ENCODE measurements at places on chromosomes 7 and 10. TPM values are rescaled to one million over a fixed set of nuclear protein-coding genes. Genes with fewer than 3 reads are reported as not detected.

- peaks cover 15% of the 10 kb centered on the region for H3K27me3 ChIP-seq
- no peak for DNase-seq
- no peak overlapping the region for H3K27ac ChIP-seq
- no peaks in the 10 kb centered on the region for H3K36me3 ChIP-seq
Observed at GRCh38 chr7:130700760-130701159, 14.4 kb upstream of the TSGA13 start.

- no peaks in the 10 kb centered on the region for H3K27me3 ChIP-seq
- H3K27ac ChIP-seq, result peak overlapping the region; percentile 94
- no peak for DNase-seq
- H3K4me3 ChIP-seq, result peak overlapping the region; percentile 54
- no peaks in the 10 kb centered on the region for H3K36me3 ChIP-seq
Observed at GRCh38 chr10:110803239-110803749, 68.4 kb upstream of the PDCD4 start.

- no peak overlapping the region for H3K27ac ChIP-seq
- no peaks in the 10 kb centered on the region for H3K4me1 ChIP-seq
- no peak for DNase-seq
- no peaks in the 10 kb centered on the region for H3K36me3 ChIP-seq
- no peak overlapping the region for H3K4me3 ChIP-seq
Observed at GRCh38 chr7:84948634-84949033, 238.2 kb downstream of the SEMA3D start.

- no peak overlapping the region for H3K4me3 ChIP-seq
- peaks cover 7% of the 10 kb centered on the region for H3K4me1 ChIP-seq
- no peak overlapping the region for H3K27ac ChIP-seq
- H3K27me3 ChIP-seq, result no peaks in the 10 kb centered on the region
- H3K36me3 ChIP-seq, result peaks cover 96% of the 10 kb centered on the region
- no peak for DNase-seq
Observed at GRCh38 chr7:135186261-135186540, 15.7 kb upstream of the CYREN start.

DNA sequence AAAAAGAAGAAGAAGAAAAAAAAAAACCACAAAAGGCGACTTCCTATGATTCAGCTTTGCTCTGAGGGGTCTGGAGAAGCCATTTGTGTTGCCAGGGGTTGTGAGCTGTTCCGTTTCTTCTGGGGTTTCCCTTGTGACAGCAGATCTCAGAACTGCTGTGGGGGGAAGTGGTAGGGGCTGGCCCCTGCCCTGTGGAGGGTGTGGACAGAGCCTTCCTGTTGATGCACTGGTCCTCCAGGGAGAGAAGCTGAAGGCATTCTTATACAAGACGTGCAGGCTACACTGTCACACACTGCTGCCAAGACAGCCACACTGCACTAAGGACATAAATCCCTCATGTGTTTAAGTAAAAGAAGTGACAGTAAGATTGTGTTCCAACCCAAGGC lies 17.3 kb upstream of the CSGALNACT2 start:
- no peaks in the 10 kb centered on the region for H3K27me3 ChIP-seq
- H3K4me3 ChIP-seq, result peak overlapping the region; percentile 25
- peak overlapping the region; percentile 94 for H3K27ac ChIP-seq
- peak; percentile 75 for DNase-seq
- H3K4me1 ChIP-seq, result peaks cover 15% of the 10 kb centered on the region

DNA sequence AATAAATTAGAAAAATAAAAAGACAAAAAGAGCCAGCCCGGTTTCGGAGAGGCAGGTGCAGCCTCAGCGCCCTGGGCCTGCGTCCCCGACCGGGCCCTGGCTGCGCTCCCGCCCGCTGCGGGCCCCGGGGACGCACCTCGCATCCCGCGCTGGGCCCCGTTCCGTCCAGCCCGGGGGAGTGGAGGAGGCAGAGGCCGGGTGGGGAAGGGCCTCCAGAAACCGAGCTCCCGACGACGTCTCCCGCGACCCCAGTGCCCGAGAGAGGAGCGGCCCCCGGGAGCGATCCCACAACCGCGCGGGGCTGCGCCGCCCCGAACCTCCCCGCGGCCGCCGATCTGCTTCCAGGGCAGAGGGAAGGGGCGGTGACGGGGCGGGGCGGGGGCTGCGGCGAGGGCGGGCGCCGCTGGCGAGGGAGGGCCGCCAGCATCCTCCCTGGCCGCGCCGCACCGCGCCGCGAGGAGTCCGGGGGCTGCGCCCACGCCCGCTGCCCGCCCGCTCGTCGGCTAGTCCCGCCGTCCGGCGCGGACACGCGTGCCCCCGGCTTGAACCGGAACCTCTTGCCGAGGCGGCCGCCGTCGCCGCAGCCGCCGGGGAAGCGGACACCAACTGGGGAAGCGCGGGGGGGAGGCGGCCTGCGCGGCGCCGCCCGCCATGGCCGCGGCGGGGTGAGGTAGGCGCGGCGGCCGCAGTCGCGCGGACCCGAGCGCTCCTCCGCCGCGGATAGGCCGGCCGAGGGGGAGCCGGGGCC lies at the start of gene CCNY:
CCNY (plus strand) TSS at position 426 of the 748 bp plus-strand sequence. CDS start 545 bp downstream, outside the sequence.
- DNase-seq, result peak; percentile 59
- H3K27me3 ChIP-seq, result no peaks in the 10 kb centered on the region
- peaks cover 70% of the 10 kb centered on the region for H3K4me1 ChIP-seq
- H3K27ac ChIP-seq, result peak within 1 kb of the TSS; percentile 88
- peak within 1 kb of the TSS; percentile 85 for H3K4me3 ChIP-seq

- H3K36me3 ChIP-seq, result no peaks in the 10 kb centered on the region
- peaks cover 6% of the 10 kb centered on the region for H3K4me1 ChIP-seq
- no peak for DNase-seq
- H3K27me3 ChIP-seq, result peaks cover 21% of the 10 kb centered on the region
- no peak overlapping the region for H3K27ac ChIP-seq
- H3K4me3 ChIP-seq, result no peak overlapping the region
Observed at GRCh38 chr7:108017776-108018151, 14.8 kb upstream of the LAMB1 start.

GRCh38 chr10:113165673-113166072 lies 215.6 kb downstream of the TCF7L2 start:
- no peaks in the 10 kb centered on the region for H3K27me3 ChIP-seq

DNA sequence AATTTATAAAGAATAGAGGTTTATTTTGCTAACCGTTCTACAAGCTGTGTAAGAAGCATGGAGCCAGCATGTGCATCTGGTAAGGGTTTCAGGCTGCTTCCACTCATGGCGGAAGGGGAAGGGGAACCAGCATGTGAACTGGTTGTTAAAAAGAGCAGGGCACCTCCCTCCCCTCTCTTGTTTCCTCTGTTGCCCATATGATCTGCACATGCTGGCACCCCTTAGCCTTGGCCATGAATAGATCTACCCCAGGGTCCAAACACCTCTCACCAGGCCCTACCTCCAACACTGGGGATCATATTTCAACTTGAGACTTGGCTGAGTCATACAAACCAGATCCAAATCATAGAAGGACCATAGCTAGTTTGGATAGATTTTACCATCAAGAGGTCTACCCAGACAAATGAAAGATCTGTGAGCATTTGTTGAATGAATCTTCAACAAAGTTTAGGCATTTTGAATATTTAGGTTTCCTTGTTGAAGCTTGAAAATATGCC lies 36.0 kb upstream of the NRP1 start:
- H3K27ac ChIP-seq, result no peak overlapping the region
- H3K27me3 ChIP-seq, result peaks cover 8% of the 10 kb centered on the region
- no peaks in the 10 kb centered on the region for H3K4me1 ChIP-seq
- H3K36me3 ChIP-seq, result no peaks in the 10 kb centered on the region

Gene ANKRD7
- 0.63 TPM for total RNA-seq

Gene TMEM213
- total RNA-seq, result not detected

Gene BTAF1
- total RNA-seq, result 82.7 TPM

Gene PRR15
- not detected for total RNA-seq

Gene LRRD1
- total RNA-seq, result not detected

Gene PTPN20
- 2.7 TPM for total RNA-seq

Gene VAX1
- not detected for total RNA-seq

Data from naive thymus-derived CD8-positive, alpha-beta T cell (primary cell).